ENCODE measurements at places on chromosomes 4 and X.

DNA sequence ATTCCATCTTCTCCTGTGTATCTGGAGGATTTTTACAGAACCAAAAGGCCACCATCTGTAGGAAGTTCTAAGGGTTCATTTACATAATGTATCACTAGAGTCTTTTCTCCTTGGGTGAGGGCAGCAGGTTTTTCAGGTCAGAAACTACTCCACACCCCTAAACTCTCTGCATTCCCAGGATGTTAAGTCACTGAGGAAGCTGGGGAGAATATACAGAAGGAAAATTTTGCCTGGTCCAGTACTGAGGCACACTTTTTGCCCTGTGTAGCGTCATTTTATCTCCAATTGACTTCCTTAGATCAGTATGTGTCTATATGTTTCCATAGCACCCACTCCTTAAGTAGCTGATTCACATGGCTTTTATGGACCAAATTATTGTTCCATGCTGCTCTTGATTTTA lies 17.0 kb downstream of the XKRX start:
- DNase-seq = no peak

DNA sequence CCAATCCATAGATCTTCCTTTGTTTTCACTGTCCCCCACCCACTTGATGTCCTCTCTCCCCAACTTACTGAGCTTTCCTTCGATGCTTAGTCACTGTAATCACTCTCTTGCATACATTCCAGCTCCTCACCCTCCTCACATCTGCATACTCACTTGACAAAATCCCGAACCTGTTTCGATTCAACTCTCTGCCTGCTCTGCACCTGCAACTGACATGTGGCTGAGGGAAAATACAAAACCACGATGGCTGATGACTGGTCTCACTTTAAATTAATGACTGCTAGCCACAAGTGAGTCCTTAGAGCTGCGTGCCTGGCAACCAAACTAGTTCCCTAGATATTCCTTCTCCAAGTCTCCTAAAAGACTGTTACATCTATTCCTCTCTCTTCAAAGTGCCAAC lies 70.4 kb upstream of the FHL1 start:
- no peak for DNase-seq

GRCh38 chr4:105808750-105809041 lies 86.6 kb upstream of the NPNT start:
- no peak for DNase-seq

GRCh38 chr4:51942108-51942832 lies 77.9 kb downstream of the LRRC66 start:
- no peak for DNase-seq

DNA sequence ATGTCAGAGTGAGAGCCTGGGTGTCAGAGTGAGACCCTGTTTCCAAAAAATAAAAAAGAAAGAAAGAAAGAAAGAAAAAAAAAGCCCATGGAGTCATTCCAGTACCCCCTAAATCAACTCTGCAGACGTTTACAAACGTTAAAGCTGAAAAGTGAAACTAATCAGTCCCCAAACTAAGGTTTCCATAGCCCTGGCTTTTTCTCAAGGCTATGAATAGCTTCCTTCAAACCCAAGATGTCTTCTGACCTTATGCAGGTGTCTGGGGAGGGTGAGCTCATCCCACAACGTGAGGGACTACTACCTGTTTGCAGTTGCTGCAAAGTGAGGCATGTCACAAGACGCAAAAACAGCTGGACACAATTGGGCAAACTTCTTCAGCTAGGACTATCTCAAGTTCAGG lies 144.0 kb downstream of the SH3KBP1 start:
- no peak for DNase-seq

DNA sequence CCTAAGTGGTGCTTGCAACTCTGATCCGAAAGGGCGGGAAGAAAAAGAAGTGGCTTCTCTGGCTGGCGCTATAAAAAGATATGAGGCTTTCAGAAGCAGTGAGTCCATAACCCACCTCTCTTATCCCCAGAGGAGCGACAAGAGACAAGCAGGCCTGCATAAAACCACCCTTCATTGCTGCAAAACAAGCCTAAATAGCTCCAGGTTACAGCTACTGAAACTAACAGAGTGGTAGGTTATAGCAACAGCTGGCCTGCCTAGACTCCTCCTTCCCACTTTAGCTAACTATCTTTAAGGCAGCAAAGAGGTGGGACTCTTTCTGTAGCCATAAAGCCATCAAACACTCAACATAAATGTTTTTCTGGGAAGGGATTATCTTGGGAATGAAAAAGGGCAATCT lies 245.0 kb upstream of the GPR101 start:
- DNase-seq = no peak

DNA sequence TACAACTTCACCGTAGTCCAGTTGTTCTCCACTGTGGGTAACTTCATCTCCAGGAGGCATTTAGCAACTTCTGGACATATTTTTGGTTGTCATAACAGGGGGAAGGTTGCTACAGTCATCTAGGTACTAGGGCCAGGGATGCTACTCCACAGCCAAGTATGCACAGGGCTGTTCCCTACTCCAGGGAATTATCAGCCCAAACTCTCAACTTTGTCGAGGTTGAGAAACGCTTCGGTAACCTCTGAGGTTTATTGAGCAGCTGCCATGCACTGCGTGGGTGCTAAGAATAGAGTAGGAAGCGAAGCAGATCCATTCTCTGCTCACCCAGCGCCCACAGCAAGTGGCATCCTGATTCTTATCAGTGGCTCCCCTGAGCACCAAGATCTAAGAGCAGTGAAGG lies 8.2 kb downstream of the FGFBP1 start:
- no peak for DNase-seq

DNA sequence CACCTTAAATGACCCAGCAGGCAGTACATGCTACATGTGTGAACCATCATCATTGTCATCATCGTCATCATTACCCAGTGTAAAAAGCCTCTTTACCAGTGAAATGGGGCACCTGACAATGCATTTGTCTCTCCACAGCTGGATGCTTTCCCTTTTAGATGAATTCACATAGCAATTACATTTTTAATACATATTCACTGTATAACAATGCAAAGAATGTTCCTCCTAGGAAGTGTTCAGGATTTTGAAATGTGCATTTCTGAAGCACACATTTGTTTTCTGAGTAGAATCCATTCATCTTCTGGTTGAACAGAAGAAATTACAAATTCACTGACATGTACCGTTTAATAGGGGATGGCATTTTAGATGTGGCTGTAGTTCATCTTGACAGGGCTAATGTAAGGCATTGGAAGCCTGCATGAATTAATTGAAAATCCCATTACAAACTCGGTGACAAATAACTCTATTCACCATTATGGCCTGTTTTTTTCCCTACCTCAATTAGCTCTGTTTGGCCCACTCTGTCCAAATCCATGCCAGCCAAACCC lies 111.1 kb downstream of the SH3RF1 start:
- no peak for DNase-seq

DNA sequence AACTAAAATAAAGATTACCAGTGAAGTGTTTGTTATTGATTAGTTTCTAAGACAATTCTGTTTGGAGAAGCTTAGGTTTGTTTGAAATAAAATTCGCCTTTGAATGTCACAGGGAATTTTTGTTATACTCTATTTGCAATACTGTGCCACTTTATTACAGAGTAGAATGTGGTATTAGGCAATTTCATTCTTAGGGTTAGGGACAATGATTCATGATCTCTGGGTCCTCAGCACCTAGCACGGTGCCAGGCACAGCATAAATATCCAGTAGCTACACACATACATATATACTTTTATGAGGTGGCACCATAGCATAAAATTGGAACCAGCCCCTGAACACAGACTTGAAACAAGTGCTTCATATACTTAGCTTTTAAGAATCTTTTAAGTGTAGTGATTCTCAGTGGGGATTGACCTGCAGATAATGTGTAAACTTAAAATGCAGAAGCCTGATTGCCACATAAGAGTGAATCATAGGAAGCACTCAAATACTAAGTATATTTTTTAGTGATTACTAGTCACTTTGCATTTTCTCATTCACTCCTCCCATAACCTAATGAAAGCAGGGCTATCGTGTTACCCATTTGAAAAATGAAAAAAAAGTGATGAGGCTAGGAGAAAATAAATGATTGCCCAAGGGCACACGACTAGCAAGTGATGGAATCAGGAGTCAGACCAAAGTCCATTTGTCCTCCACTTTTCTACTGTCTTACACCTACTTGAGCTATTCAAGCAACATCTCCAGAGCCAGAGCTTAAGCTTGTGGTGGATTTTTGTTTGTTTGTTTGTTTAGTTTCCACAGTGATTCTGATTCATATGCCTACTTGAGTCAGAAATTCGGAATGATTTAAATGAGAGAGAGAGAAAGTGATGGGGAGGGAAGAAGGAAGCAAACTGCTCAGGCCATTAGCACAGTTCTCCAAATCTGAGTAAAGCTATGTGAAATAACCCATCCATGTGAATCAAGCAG lies 366.0 kb upstream of the FGF13 start:
- DNase-seq = no peak

DNA sequence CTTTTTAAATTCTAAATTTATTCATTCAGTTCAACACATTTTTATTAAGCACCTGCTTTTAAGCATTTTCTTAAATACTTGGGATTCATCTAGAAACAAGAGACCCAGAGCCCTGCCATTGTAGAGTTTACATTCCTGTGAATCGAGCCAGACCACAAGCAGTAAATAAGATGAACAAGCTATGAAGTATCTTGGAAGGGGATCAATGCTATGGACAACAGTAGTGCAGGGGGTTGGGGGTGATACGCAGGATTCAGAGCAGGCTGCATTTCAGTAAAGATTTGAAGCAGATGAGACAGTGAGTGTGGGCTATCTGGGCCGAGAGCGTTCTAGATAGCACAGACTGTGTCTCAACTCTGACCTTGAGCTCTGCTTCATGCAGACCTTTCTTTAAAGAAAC lies 35.1 kb downstream of the CLDN22 start:
- DNase-seq = no peak

DNA sequence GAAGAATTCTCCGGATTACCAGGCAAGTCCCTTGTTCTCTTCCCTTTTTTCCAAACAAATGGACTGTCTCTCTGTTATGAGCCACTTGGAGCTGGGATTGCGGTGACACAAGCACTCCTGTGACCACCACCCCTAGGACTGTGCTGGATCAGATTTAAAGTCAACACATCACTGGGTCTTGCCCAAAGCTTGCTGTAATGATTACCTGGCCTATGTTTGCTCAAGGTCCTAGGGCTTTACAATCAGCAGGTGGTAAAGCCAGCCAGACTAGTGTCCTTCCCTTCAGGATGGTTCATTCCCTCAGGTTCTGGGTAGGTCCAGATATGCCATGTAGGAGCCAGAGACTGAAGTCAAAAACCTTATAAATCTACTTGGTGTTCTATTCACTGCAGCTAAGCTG lies 144.7 kb downstream of the COX18 start:
- DNase-seq = no peak

- DNase-seq = no peak
These were observed 75.8 kb downstream of the FRYL start for GRCh38 chr4:48704091-48704802.

- no peak for DNase-seq
These were observed 335.8 kb downstream of the FAT4 start for GRCh38 chr4:125650557-125650956.

DNA sequence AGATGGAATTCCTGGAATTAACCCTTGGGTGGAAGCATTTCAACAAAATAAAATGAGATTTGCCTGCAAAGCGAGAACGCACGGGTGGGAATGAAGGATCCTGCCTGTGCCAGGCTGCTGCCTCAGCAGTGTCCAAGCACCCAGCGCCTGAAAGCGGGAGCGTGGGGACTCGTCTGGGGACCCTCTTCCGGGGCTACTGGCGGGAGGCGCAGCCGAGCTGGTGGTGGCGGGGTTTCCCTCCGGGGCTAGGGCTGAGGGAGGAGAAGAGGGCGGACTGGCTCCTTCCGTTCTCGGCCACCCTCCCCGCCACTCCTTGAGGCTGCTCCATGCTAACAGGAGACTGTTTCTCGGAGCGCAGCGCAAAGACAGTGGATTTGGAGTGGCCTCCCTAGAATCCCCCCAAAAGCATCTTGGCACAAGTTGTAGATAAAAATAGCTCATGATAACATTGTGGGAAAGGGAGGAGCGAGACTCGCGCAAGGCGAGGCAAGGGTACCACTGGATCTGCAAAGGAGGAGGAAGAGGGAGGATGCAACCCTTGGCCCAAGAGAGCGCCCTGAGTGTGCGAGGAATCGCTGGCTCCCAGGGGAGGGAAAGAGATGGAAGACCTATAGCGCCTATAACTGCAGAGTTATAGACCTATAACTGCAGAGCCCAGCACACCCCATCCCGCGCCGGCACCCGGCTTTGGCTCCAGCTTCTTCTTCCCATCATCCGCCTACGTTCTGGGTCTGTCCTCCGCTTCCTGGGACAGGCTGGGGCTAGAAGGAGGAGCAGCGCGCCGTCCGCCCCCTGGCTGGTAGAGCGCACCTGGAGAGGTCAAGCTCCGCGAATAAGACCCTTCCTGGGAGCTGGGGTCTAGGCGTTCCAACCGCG lies 1.3 kb downstream of the HS3ST1 start:
- no peak for DNase-seq

DNA sequence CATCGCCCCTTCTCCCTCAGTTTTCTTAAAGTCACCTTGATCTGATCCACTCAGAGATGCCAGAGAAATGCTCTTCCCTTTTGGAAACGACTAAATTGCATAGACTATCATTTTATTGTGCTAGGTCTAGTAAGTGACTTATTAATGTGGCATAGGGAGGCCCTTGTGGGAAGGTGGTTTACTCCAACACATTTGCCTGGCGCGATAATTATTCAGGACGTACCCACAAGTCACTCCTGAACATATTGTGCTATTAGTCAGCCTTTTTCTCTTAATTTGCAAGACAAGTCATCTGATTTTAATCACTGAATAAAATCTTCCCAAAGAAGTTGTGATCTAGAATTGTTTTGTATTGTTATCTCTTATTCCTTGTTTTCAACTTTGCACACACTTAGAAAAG lies 7.6 kb downstream of the ENPEP start:
- no peak for DNase-seq

GRCh38 chr4:82784681-82785610 lies 13.7 kb downstream of the SCD5 start:
- DNase-seq = no peak

- no peak for DNase-seq
These were observed 283.4 kb downstream of the BCOR start for GRCh38 chrX:39814391-39814790.

DNA sequence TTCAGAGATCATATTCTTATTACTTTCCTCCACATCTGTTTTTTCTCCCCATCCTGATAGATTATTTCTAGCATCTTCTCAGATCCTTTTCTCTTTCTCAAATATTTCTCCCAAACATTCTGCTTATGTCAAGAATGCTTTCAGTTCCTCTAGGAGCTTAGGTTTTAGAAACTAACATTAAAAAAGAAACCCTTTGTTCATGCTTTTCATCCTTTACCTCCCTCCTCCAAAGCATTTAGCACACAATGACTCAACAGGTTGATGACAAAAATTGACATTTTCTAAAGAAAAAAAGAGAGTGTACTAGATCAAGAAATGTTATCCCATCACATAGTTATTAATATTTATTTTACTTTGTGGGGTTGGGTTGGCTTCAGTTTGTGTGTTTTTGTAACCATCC lies 16.5 kb upstream of the ALB start:
- no peak for DNase-seq

- no peak for DNase-seq
These were observed 80.0 kb upstream of the DDX60 start for GRCh38 chr4:168398589-168398988.

- no peak for DNase-seq
These were observed 48.6 kb upstream of the MCUB start for GRCh38 chr4:109511414-109511813.

GRCh38 chr4:85498068-85498733 lies 23.3 kb downstream of the ARHGAP24 start:
- DNase-seq = no peak

GRCh38 chr4:69818060-69818639 lies 41.8 kb downstream of the SULT1E1 start:
- DNase-seq = no peak

Data from mesenteric fat pad (tissue), 1 donor.